ENCODE measurements at places on chromosomes 12 and 14. TPM values are rescaled to one million over a fixed set of nuclear protein-coding genes. Genes with fewer than 3 reads are reported as not detected.

LGR5 gene
- 0.12 TPM for total RNA-seq

KCNA5 gene
- 70.3 TPM for total RNA-seq

MYF6 gene
- not detected for total RNA-seq

CABP1 gene
- 4.6 TPM for total RNA-seq

DDN gene
- 0.84 TPM for total RNA-seq

HOXC9 gene
- total RNA-seq, result not detected
